ENCODE measurements at places on chromosomes 6 and 20.

DNA sequence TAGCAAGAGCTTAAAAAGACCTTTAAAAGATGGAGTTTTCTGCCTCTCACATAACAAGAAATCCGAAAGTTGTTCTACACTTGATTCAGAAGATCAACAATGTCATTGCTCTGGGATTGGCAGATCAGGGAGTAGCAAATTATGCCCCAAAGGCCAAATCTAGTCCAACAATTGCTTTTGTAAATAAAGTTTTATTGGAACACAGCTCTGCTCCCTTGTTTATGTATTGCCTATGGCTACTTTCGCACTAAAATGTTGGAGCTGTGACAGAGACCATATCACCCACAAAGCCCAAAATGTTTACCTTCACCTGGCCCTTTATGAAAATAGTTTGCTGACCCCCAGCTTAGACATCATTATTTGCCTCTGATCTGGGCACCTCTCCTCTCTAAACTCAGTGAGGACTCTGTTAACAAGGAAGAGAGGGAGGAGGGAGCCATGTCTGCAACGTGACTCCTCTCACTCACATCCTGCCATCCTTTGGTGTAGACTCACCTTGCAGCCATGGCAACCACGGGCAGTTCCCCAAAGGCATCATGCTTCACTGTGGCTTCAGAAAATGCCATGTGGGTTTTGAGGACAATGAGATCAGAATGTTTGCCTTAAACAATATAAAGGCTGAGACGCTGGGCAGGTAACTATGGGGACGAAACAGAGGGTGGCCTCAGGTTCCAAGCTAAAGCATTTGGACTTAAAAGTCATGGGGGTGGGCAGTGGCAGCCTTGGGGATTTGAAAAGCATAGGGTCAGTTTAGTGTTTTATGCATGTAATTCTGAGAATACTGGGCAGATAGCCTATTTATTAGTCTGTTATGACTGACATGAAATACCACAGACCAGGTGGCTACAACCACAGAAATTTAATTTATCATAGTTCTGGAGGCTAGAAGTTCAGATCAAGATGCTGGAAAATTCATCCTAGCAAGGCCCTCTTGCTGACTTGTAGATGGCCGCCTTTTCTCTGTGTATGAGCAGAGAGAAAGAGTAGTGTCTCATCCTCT, 149.7 kb upstream of the TNFAIP3 start:
- no peak for DNase-seq

DNA sequence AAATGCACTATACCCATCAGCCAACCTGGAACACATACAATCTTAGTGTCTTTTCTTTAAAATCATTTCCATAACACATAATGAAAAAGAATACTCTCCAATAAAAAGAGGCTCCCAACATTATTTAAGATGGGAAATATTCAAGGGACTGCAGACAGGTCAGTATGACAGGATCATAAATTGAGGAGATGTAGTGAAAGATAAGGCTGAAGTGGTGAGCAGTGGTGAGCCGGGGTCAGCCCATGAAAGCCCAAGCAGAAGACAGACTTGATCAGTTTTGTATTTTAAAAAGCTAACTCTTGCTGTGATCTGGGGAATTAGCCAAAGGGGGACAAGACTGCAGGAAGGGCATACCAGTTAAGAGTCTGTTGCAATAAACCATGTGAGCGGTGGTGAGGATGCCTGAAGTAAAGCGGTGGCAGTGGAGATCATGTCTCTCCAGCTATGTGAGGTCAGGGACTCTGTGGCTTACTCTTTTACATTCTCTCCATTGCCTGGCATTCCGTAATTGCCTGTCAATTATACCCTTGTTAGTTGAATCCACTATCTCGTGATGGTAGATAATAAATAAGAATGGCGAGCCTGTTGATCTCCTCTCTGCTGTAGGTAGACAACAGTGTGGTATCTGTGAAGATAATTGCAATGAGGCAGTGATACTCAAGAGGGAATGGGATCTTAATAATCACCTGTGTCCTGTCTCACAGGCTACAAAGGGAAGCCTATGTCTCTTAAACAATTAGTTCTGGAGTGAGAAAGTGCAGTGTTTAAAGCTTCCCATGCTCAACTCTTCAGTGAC, 97.4 kb downstream of the FILIP1 start:
- DNase-seq: no peak

GRCh38 chr20:13794667-13795066, 9.8 kb downstream of the NDUFAF5 start:
- DNase-seq: no peak

- DNase-seq: no peak
Measured at GRCh38 chr20:53215166-53215565, 243.0 kb downstream of the TSHZ2 start.

GRCh38 chr6:20997143-20997769, 463.0 kb downstream of the CDKAL1 start:
- DNase-seq: no peak

DNA sequence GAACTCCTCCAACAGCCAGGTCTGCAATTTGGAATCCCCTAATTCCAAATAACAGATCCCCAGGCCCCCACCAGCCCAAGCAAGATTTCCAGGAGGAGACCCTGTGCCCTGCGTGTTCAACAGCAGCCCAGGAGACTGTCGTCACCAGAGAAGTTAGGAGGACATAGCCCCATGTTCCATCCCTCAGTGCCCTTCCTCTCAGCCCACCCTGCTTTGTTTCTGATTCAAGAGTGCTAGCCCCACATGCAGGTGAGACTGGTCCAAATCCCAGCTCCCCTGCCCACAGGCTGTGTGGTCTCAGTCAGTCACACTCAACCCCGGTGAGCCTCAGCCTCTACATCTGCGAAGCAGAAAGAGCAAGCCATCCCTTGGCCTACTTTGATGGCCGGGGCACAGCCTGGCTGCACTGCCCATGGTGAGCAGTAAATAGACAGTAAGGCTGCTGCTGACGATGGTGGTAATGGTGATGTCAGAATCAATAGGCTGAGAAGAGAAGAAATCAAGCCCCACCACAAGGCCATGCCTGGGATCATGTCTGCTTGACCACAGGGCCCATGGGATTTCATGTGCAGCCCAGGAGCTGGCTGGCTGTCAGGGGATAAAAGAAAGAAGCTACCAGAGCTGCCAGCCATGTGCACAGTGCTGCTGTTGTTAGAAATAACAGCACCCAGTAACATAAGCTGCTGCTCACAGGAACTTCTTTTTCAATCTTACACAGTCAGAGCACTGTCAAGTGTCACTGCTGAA, 51.5 kb upstream of the NXT1 start:
- no peak for DNase-seq

DNA sequence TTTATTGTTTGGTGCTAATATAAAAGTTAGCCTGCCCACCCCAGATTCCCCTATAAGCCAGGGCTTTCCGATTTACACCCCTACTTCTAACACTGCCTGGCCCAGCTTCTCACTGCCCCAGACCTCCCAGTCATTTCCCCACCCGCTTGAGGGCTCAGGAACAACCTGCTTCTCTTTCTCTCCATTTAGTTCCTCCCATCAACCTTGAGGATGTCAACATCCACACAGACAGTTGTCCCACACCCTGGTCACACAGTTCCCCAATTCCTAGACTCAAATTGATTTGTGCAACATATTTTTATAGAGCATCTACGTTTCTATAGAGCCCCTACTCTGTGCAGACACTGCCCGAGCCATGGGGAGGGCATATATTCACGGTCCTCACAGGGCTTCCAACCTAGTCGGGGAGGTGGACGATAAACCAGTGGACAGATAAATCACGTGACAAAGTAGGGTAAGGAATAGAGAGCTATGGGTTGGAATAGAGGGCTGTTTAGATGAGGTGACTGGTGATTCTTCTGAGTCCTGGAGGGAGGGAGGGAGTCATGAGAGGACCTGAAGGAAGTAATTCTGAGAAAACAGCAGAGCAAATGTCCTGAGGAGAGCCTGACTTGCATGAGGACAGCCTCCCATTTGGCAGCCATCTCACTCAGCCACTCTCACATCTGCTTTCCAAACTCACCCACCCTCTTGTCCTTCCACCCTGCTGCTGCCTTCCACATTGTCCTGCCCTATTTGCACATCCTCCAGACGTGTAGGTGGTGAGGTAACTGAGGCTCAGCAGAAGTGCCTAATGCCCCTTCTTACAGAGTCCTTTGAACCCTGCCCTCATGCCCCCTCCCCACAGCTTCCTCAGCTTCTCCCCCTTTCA, 6.3 kb downstream of the GABRR2 start:
- DNase-seq: no peak

- DNase-seq: no peak
Measured at GRCh38 chr6:41159415-41160082, 3.4 kb downstream of the TREM2 start.

DNA sequence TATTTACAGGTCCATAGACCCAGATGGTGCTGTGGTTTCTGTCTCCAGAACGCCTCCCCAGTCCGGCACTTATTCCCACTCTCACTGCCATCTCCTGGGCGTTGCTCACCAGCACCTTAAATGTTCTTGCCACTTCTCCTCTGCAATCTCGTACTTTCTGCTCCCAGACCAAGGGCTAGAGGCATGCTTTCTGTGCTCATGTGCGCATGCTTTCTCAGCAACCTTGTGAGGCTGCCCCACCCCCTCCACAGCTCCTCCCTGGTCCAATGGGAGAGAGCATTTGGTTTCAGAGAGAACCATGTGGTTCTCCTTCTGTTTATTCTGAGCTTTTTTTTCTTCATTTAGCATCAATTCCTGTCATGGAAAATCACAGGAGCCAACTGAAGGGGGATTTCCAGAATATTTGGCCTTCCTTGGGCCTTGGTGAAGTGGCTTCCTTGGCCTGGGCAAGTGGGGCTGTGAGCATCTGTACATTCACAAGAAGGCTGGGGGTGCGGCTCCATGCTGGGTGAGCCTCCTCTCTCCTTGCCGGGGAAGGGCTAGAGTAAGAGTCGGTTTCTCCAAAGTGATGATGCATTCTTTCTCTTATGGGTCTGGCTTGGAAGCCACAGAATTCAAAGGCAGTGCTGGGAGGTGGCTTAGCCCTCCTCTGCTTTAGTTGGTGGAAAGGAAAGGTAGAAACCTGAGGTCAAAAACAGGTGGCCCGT, 66.6 kb downstream of the PHACTR3 start:
- DNase-seq: no peak

DNA sequence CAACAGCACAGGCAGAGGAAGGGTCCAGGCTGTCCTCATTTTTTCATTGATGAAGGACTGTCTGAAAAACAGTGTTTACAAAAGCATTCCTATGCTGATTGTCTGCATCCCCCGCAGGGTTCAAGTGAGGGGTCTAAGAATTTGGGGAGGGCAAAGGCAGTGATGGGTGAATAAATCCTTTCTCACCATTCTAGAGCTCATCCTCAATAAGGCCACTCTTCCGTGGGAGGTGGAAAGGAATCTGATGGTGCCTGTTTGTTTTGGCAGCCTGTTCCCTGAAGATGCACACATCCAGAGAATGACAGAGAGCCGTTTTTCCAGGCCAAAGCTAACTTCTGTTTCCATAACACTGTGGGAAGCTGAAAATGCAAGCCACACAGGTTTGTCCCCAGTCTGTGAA, 164.5 kb downstream of the MOXD1 start:
- no peak for DNase-seq

DNA sequence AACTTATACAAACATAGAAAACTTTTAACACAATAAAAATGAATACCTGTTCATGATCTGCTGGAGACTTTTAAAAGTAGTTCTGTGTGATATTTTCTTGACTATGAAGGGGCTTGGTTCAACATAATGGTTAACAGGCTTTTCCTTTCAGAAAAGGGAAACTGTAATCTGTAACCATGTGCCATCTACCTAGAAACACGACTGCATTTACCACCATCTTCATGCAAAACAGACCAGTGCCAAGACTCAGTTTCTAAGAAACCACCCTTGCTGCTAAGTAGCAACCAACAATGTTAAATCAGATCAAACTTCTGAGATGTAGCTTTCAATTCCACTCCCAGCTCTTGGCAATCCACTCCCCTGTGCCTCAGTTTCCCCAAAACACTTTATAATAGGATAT, 15.7 kb downstream of the STAU1 start:
- DNase-seq: no peak

- peak; percentile 19 for DNase-seq
Measured at GRCh38 chr20:63497946-63498935, 642 bp downstream of the EEF1A2 start.

- no peak for DNase-seq
Measured at GRCh38 chr6:110876806-110877564, 2.4 kb downstream of the AMD1 start.

GRCh38 chr20:25206548-25206947, 11.0 kb downstream of the ENTPD6 start:
- DNase-seq: no peak

- peak; percentile 37 for DNase-seq
Measured at GRCh38 chr6:112899541-112899940, 552.4 kb downstream of the RFPL4B start.

DNA sequence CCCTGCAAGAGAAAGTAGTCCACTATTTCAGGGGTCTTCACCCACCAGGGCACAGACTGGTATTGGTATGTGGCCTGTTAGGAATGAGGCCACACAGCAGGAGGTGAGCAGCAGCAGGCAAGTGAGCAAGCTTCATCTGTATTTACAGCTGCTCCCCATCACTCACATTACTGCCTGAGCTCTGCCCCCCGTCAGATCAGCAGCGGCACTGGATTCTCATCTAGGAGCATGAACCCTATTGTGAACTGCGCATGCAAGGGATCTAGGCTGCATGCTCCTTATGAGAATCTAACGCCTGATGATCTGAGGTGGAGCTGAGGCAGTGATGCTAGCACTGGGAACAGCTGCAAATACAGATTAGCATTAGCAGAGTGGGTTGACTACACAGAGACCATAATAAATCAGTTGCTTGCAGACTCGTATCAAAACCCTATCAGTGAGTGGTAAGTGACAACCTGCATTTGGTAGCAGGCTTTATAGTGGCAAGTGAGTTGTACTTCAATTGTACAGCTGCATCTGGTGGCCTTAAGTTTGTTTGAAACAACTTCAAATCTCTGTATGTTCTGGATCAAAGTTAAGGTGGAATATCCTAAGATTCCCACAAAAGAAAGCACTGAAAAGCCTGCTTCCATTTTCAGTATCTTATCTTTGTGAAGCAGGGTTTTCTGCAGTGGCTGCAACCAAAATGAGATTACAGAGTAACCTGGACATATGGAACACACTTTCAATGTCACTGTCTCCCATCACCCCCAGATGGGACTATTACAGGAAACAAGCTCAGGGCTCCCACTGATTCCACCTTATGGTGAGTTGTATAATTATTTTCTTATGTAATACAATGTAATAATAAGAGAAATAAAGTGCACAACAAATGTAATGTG, 12.8 kb downstream of the C6orf141 start:
- DNase-seq: no peak

DNA sequence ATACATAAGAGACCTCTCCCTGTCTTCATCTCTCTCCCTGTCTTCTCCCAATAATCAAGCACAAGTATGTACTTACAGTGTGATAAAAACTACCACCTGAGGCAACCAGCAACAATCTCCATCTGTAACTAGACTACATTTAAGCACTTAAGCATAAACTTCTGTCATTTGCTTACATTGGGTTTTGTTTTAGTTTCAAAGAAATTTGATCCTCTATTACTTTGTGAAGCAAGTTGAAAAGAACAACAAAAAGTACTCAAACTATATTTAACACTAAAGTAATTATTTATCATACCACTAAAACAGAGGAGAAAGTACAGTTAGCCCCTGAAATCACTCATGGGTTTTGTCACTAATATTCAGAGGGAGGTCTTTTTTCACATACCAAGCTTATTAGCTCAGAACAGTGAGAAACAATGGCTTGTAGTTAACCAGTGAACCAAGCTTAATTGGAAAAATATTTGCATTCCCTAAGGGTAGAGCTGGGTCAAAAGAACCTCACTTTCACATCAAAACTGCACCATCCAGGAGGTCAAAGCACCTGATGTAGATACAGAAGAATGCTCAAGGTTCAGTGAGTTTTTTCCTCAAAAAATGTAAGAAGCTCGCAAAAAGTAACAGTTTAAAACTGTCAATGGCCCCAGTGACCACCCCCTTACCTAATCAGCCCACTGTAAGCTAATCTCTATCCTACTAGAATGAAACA, 34.1 kb downstream of the DCDC2 start:
- no peak for DNase-seq

- no peak for DNase-seq
Measured at GRCh38 chr20:33621717-33622400, 40.3 kb upstream of the C20orf144 start.
